Fibroblast of skin of abdomen (primary cell): ENCODE measurements at places on chromosomes 4 and X.

DNA sequence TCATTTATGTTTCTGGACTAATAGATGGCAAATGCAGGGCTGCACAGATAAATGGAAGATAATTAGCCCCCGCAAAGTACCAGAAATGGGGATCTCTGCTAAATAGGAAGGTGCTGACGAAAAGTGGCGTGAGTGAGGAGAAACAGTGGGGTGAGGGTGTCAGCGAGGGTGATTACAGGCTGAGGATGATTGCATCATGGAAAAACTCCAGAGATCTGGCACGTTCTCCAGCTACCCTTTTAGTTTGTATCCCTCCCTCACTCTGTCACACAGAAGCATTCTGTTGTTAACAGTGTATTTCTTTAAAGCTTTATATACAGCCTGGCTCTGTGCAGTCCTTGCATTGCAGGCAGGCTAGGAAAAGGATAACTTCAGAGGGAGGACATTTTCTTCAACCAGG, 309.6 kb upstream of the DDX53 start:
- peak; percentile 50 for DNase-seq

DNA sequence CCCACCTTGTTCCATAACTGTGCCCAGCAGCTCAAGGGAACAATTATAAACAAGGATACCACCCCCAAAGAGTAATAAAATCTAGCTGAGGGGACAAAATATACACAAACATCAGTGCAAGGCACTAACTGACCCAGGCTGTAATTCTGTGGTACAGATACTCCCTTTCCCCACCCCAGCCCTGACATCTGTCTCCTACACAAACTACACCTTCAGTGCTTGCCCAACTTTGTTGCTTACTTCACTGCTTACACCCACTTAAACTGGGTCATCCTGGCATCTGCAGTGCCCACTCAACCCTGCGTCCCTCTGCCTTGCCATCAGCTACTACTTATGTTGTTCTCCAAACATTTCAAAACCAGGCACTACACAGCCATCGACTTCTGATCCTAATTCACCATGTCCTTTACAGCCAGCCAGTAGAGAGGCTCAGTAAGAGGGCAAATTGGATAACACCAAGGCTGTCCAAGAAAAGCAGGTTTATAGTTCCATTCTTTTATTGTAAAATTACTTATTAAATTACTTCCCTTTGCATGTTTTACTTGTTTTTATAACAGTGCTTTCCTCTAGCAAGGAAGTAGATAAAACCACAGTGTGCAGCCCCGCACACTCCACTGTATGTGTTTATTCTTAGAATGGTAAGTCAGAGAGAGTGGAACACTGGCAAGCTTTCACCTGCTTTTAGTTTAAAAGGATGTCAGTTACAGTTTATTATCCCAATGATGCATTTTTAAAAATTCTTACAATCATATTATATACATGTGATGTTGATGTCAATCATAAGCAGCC, 149.6 kb downstream of the INPP4B start:
- no peak for DNase-seq

DNA sequence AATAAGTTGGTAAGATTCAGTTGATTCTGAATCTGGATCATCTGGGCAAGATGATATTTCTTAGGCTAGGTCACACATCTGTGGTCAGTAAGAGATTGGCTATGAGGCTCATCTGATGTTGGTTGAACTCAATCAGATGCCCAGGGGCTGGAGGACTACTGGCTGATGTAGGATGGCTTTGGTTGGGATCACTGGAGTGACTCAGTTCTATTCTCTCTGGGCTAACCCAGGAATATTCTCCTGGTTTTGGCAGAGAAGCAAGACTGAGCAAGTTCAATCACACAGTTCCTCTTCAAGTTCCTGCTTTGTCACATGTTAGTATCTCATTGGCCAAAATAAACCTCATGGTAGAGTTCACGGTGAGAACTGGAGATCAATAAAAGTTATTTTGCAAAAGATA, 902.3 kb upstream of the SLIT2 start:
- no peak for DNase-seq

- DNase-seq = no peak
Observed at GRCh38 chrX:136588036-136588435, 56.0 kb downstream of the VGLL1 start.

DNA sequence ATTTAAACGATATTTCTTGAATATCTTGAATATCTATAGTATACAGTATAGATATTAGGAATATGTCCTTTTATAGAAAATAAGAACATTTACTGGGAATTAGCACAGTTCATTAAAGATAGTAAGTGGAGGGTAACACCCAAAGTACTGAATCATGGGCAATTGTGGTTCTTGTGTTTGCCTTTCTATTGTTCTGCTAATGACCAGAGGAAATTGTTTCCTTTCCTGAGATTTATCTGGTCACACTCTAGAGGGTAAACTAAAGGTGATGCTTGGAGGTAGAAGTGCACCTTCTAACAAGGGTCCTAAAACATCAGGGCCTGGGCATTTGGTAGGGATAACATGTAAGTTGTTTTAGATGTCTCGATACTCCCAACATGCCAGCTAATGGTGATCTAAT, 241.3 kb upstream of the SFRP2 start:
- no peak for DNase-seq
